ENCODE measurements at places on chromosomes 4 and X.
A peak's percentile ranks its signal among the peaks of the same experiment; 100 is the strongest.

DNA sequence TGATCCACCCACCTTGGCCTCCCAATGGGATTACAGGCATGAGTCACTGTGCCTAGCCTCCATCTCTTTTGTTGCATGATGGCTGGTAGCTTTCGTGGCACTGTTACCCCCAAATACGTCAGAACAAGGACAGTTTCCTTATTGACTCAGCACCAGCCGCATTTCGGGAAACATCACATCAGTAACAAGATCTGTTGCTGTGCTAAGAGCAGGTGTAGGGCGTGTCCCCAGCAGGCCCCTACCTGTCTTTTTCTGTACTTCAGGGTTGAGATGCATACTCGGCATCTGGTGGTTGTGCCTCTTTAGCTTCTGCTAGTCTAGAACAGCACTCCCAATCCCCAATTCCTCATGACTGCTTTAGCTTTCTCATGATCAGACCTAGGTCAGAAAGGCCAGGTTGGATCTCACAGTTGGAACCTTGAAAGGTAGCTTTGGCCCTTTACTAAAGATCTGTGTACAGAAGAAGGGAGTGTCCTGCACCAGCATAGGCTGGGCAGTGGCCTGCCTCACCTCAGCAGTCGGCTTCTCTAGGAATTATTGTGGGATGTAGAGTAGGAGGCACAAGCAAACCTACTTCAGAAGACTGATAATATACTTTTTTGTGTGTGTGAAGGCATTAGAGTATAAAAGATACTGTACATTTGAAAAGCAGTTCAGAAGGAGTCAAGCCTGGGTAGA, 36.8 kb downstream of the NSD2 start:
- DNase-seq: no peak
- H3K27ac ChIP-seq: peak overlapping the region; percentile 54
- peaks cover 46% of the 10 kb centered on the region for H3K4me1 ChIP-seq
- H3K36me3 ChIP-seq: peaks cover 60% of the 10 kb centered on the region

DNA sequence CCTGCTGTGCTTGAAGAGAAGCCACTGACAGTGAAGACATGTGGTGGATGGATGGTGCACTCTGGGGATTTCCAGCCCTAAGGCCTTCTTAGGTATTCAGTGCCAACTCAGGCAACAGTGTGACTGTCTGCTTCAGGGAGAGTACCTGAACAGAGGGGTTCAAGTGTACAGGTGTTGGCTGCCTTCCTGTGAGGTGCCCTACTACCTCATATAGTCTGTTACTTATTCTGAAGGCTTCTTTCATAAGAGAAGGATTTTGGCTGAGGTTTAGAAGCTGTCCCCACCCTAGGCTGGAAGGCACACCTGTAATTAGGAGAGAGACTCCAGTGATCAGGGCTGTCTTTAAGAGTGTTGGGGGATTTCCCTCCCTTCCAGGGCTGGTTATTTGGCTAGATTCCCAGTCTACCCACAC, 1.8 kb downstream of the FTHL17 start:
- no peak overlapping the region for H3K27ac ChIP-seq
- no peak for DNase-seq
- H3K27me3 ChIP-seq: no peaks in the 10 kb centered on the region
- H3K4me3 ChIP-seq: no peak overlapping the region
- no peaks in the 10 kb centered on the region for H3K4me1 ChIP-seq

DNA sequence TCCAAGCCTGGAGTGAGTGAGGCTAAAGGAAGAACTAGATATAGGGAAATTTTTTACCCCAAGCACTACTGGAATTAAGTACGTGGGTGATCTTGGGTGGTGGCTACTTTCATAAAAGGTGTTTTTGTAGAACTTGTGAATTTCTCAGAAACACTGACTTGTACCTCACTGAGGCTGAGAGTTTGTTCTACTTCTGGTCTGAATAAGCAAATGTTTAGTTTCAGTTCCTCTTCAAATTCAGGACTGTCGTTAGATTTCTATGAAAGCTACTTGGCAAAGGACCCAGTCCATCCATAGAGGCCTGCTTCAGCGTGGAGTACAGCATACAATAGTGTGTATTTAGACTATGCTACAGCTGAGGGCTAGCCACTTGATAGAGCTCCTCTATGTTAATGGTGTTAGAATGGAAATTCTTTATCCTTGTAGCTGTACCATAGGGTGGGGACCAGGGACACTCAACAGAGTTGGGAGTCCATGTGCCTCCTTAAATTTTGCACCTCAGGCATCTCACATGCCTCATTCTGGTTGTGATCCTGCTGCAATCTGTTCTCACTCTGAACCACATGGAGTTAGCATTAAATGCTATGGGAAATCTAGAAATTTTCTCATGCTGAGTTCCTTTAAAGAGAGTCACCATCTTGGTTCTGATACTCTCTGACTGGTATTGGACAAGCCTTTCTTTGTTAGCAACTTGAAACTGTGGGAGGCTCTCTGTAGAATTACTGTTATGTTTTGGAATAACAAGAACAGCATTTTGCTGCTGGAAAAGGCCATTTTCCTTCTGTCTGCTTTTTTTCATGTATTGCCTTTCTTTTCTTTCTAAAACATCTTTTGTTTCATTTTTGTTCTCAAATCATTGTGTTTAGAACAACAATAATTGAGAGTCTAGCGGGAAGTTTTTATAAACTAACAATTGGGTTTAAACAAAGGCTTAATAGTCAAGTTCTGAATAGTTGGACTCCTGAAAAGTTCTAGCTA, 86.8 kb downstream of the PDGFRA start:
- peaks cover 34% of the 10 kb centered on the region for H3K4me1 ChIP-seq
- H3K27ac ChIP-seq: peak overlapping the region; percentile 81
- peak overlapping the region; percentile 29 for H3K4me3 ChIP-seq
- peaks cover 11% of the 10 kb centered on the region for H3K36me3 ChIP-seq

GRCh38 chr4:40909363-40909876, 159.7 kb downstream of the NSUN7 start:
- no peaks in the 10 kb centered on the region for H3K27me3 ChIP-seq
- no peak overlapping the region for H3K27ac ChIP-seq
- H3K4me1 ChIP-seq: peaks cover 13% of the 10 kb centered on the region
- H3K4me3 ChIP-seq: no peak overlapping the region
- no peaks in the 10 kb centered on the region for H3K36me3 ChIP-seq
- peak; percentile 74 for DNase-seq

GRCh38 chr4:169271692-169272007, 894 bp upstream of the SH3RF1 start:
- peaks cover 16% of the 10 kb centered on the region for H3K4me1 ChIP-seq
- no peak for DNase-seq
- no peaks in the 10 kb centered on the region for H3K36me3 ChIP-seq
- peaks cover 71% of the 10 kb centered on the region for H3K27me3 ChIP-seq

GRCh38 chrX:115324194-115324593, 34.7 kb downstream of the LUZP4 start:
- H3K4me1 ChIP-seq: no peaks in the 10 kb centered on the region
- no peaks in the 10 kb centered on the region for H3K27me3 ChIP-seq
- no peak overlapping the region for H3K27ac ChIP-seq
- DNase-seq: no peak
- H3K36me3 ChIP-seq: no peaks in the 10 kb centered on the region

- peaks cover 66% of the 10 kb centered on the region for H3K27me3 ChIP-seq
- no peak overlapping the region for H3K27ac ChIP-seq
- no peaks in the 10 kb centered on the region for H3K36me3 ChIP-seq
- peaks cover 4% of the 10 kb centered on the region for H3K4me1 ChIP-seq
- no peak overlapping the region for H3K4me3 ChIP-seq
Measured at GRCh38 chrX:151177141-151178027, 1.0 kb downstream of the GPR50 start.
